ENCODE measurements at places on chromosomes 5 and 9. TPM values are rescaled to one million over a fixed set of nuclear protein-coding genes. Genes with fewer than 3 reads are reported as not detected.

GRCh38 chr5:62791059-62791458 lies 212.4 kb downstream of the LRRC70 start:
- DNase-seq: no peak

Gene PCDHB10
- total RNA-seq: 0.51 TPM

DNA sequence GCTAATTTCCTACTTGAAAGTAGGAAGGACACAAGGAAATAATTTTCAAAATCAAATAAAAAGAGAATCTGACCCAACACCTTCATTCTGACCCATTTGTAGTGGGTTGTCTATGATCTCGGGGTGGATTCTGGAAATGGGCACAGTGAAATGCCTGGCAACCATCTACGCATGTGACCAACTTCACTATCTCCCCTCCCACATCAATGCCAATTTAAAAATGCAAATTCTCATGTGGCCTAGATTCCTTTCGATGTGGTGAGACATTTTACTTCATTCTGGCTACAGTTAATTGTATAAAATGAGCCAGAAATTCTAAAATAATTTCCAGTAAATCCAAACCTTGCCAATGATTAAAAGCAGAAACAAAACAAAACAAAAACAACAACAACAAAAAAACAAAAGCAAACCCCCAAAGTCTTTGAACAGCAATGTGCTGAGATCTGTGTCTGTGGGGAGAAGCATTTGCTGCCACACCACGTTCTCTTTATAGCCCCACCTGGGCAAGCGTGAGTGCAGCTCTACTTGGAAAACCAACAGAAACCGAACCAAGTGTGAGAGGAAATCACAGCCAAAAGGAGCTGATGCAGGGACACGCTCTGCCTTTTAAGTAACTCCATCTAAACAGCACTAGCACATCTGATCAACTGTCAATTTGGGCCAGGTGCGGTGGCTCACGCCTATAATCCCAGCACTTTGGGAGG lies 59.0 kb downstream of the USP20 start:
- DNase-seq: no peak

DNA sequence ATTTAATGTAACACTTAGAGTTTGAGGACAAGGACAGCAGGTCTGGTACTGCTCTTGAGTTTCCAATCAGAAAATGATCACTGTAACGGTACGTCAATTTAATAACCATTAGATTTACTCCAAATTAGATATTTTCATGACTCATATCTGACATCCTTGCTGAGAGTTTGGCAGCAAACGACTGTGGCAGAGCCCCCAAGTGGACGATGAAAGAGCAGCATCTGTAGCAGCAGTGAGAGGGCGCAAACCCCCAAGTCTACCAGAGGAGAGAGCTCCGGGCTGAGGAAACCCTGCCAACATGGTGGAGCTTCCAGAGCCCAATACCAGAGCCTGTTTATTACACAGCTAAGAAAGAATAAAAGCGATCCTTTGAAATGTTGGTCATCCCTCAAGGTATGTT lies 73.2 kb upstream of the EPB41L4A start:
- DNase-seq: no peak

DNA sequence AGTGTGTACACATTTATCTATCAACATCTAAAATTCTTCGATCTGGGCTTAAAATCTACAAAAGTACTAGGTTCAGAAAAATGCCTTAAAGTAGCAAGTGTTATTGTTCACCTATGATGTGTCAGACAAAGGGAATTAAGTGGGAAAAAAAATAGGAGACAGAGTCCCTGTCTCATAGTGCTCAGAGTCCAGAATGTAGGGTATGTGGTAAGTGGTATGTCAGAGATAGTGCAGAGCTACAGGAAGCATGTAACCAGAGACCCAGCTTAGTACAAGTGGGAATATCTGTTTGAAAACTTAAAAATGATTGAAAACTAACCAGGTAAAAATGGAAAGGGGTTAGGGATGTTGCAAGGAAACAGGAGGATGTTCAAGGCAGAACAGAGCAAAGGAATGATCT lies 482.8 kb downstream of the ELAVL2 start:
- DNase-seq: no peak

DNA sequence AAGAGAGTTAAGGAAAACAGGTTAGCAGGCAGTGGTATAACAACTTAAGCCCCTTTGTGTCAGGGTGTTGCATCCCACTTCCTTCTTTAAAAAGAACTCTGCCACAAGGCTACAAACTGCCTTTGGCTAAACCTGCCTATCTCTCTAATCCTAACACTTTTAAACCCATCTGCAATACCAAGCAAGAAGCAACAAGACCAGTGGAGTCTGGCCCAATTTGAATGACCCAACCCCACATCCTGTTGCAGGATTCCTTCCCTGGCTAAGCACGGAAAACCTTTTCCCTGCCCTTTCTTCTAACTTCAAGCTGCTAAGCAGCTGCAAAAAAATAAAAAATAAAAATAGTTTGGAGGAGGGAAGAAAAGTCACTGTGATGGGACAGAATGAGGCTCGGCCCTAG lies 27.1 kb downstream of the ABCA1 start:
- no peak for DNase-seq

Gene CDC25C
- 1.4 TPM for total RNA-seq

DNA sequence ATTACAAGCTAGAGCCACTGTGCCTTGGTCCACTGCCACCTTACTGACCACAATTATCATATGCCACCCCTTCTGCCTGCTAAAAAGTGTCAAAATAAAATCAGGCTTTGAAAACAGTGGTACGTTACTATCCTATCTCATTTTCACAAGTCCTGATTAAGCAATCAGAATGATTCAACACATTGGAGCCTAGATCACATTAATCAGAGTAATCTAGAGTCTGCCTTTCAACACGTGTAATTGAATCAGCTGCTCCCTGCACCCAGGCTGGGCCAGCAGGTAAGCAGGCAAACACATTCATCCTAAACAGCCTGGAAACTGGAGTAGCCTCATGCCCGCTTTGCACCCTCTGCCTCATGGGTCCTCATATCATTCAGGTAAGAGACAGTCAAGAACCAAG lies 186.2 kb downstream of the DCP2 start:
- DNase-seq: no peak

All from lower leg skin (tissue), 4 donors.